ENCODE measurements at places on chromosomes 7 and 10.

GRCh38 chr10:24343686-24344085 lies 134.7 kb downstream of the KIAA1217 start:
- DNase-seq, result no peak

GRCh38 chr7:149291781-149292461 lies 29.9 kb downstream of the ZNF783 start:
- no peak for DNase-seq

GRCh38 chr7:80721883-80722615 lies 83.6 kb downstream of the CD36 start:
- no peak for DNase-seq

DNA sequence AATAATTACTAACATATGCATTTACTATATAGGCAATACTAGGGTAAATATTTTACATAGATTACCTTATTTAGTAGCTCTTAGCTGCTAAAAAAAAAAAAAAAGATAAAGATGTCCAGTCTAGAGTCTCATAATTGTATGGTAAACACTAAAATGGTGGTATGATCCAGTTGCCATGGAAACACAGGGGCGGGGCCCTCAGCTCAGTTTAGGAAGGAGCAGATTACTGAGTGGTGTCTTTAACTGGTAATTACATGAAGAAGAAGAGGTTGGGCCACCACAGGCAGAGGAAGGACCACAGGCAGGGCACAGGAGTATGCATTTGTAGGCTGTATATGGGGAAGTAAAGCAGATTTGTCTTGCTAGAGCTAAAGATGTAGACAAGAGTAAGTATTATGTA lies 43.7 kb downstream of the ITGB8 start:
- DNase-seq, result no peak

GRCh38 chr10:77554996-77555397 lies 82.6 kb downstream of the KCNMA1 start:
- no peak for DNase-seq

- no peak for DNase-seq
Measured at GRCh38 chr10:1448252-1448930, 288.9 kb downstream of the ADARB2 start.

DNA sequence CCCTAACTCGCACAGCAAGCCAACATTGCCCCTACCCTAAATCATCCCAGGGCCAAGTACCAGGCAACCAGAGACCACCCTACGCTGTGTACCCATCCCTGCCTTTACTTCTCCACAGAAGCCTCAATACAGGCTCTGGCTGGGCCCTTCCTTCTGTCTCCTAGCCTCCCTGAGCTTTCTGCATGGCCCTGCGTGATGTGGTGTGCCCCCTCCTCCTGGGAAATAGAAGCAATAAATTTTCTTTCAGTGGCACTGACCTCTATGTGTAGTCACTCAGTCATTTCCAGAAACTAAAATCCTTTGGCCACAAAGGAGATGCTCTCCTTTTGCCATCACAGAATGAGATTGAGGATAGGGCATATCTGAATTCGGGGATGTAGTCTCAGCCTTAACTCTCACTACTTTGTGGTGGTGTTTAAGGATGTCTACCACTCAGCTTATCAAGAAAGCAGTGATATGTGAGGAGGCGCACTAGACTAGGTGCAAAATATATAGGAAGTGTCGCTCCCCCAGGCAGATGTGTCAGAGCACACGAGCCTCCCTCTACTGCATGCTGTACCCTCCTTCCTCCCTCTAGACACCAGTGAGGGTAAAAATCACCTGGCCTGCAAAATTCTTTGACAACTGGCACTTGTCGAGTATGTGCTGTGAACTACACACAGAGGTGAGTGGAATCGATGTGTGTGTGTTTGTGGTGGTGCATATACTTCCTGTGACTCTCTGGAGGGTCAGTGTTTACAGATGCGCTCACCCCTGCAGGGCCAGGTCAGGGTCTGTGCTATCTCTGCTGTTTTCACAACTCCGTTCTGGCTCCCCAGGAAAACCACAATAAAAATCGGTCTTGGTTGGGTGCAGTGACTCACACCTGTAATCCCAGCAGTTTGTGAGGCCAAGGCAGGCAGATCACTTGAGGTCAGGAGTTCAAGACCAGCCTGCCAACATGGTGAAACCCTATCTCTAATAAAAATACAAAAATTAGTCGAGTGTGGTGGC lies 825.9 kb upstream of the IGFBP3 start:
- DNase-seq, result no peak

DNA sequence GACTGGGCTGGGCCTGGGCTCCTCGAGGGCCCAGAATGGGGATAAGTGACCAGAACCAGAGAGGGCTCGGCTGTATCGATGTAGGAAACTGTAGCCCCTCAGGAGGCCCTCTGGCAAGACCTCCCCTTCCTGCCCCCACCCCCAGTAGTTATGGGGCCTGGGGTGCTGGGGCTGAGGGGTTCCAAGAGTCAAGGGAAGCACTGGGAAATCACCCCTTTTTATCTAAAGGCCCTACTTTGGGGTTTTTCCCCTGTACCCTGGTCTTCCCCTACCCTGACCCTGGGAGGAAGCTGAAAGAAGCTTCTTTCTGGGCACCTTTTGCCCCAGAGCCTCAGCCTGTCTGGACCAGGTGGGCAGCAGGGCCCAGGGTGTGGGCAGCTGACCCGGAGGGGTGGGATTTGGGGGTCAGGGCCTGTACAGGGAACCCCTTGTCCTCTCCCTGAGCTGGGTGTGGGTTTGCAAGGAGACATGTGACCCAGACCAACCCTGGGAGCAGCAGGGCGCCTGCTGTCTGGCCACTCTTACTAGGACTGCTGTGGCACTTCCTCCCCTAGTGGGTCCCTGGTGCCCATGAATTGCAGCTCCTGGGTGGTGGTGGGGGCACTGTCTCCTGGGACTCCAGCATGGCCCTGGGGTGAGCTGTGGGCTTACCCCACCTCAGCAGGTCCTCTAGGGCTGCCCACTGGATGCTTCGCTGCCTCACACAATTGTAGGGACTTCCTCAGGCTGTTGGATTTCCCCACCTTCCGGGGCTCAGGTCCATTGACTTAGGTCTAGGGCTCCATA lies 1.5 kb downstream of the IRF5 start:
- DNase-seq, result no peak

GRCh38 chr7:76282344-76283253 lies 19.9 kb upstream of the HSPB1 start:
- DNase-seq, result no peak

- no peak for DNase-seq
Measured at GRCh38 chr7:33677556-33677955, 227.8 kb upstream of the BMPER start.

GRCh38 chr7:131929632-131930031 lies 373.2 kb upstream of the PODXL start:
- DNase-seq, result no peak

DNA sequence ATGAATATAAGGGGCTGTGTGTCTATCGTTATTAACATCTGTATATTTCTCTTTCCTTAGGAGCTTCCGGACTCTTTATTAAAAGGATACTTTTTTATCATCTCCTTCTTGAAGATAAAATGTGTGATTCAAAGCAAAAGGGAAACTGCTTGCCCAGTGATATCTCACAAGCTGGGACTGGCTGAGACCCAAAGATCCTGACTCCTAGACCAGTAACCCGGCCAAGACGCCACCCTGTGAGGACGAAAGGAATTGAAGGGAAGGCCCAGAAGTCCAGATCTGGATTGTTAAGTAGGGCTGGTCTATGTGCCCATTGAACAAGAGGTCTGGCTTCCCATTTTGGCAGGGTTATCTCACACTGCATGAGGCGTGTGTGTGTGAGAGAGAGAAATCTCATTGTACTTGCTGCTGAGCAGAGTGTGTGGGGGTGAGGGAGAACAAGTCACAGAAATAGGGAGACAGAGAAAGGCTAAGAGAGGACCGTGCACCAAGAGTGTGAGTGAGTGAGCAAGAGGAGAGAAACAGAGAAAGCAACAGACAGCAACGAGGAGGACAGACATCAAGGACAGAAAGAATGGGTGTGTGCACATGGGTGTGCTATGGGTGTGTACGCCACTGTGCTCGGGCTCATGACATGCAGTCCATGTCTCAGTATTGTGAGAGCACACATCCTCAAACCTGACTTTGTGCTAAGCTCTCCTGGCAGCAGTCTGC lies 75.4 kb downstream of the PLXNA4 start:
- no peak for DNase-seq

DNA sequence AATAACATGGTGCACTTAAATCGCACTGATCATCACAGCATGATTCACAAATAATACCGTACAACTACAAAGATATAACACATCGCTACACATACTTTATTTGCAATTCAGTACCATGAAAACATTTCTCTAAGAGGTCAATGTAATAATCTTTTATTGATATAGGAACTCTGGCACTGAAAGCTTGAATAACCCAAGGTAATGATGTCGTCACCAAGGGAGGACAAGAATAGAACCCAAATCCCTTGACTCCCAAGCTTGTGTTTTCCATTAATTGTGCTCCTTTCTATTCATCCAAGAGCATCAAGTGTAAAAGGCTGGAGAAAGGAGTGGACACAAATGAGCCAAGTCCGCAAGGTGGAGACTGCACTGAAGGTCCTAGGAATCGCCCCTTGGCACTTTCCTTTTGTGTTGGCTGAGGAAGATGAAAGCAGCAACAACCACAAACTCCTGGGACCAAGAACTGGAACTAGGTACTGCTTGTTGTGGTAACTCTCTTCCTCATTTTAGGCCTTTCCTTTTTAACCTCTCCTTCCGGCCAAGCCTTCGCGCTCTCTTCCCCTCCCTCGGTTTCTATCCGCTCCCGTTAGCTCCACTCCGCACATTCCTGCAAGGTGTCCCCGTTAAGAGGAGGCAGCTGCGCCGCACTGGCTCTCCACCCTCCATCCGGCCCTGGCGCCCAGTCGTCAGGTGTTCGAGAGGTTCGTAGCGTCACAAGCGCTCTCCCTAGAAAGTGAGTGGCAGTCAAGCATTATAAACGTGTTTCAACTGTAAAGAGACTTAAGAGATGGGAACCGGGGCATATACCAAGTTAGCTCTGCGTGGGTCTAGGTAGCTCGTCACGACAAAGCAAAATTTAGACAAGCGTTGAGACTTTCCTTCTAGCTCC lies 1.0 kb upstream of the CBLL1 start:
- no peak for DNase-seq

- DNase-seq, result peak; percentile 36
Measured at GRCh38 chr7:74464931-74465886, 11.5 kb downstream of the GTF2IRD1 start.

DNA sequence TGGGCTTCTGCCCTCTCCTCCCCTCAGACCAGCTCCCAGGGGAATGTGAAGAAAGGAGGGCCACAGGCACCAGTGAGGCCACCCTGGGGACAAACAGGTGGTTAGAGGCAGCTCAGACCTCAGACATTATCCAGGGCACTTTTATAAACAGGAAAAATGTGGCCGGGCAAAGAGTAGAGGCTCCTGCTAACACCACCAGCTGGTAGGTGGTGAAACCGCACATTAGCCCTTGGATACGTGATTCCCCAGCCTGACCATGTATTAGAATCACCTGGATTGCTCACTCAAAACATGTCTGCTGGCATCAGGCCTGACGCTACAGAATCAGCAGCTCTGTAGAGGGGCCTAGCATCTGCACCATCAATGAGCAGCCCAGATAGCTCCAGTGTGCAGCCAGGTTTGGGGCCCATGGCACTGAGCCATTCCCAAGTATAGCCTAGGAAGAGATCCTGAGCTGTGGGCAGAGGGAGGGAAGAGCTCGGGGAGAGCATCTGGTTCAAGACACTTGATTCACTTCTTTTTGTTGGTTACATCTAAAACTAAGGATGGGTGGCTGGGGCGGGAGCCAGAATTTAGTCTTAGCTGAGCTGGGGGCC lies 37.1 kb downstream of the GPR26 start:
- no peak for DNase-seq
